ENCODE measurements at places on chromosomes 11 and 22.

- no peak for DNase-seq
Observed at GRCh38 chr11:34819740-34820482, 96.3 kb downstream of the APIP start.

DNA sequence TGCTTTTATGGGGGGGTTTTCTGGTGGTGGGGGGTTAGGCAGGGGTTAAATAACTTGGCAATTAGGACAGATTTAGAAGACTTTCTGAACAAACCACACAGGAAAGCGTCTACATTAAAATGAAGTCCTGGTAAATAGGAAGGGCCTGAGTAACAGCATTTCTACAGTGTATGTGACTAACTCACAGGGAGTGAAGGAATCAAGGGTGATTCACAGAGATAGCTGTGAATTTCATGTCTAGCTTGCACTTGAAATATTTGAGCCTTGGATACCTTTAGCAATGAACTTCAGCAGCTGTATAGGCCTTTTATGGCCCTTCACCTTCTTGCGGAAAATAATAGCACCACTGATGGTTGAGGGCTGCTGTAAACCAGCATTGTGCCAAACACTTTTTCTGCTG, 26.1 kb upstream of the LDHA start:
- no peak for DNase-seq

GRCh38 chr11:85961930-85962363, 106.8 kb downstream of the CCDC83 start:
- no peak for DNase-seq

GRCh38 chr22:35587447-35587870, 29.7 kb downstream of the MB start:
- no peak for DNase-seq

DNA sequence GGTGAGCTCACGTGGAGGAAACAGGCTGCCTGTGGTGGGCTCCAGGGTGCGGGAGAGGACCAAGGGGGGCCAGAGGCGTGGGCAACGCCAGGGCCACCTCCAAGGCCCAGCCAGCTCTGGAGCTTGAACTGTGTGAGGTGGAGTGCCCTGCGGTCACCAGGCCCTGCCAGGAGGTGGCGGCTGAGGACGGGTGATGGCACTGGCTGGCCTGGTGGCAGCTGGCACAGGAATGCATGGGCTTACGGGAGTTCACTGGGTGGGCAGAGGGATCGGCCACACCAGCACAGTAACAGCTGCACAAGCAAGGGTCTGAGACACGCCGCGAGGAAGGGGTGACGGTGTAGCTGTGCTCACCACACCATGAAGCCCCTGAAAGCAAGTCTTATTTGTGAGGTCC, 15.8 kb downstream of the TOLLIP start:
- DNase-seq, result no peak

DNA sequence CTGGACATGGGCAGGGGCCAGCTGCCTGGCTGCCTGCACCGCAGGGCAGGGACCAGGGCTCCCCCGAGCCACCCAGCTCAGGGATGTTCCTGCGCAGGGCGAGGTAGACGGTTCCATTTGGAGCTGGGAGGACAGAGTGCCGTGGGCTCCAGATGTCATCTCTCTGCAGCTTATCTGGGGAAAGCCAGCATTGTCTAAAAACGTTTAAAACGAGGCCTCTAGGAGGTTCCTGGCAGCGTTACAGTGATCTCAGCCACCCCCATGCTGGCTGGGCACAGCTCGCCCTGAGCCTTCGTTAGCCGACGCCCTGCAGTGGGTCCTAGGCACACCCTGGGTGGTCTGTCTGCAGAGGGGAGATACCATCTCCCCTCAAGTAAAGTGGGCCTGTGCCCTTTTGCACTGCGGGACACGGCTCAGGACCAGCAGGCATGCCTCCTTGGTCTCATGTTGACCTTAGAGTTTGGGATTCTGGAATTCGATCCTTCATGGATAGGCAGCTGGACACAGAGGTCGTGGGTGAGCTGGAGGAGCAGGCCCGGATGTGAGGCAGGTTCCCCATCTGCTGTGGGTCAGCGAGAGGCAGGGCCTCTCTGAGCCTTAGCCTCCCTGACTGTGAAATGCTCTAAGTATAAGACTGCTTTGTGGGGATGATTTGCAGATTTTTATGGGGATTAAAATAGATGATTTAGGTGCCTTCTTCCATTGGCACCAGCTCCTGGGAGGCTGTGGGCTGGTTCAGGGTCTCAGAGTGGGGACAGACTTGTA, 14.1 kb downstream of the SYNGR1 start:
- DNase-seq, result no peak

- DNase-seq, result no peak
Observed at GRCh38 chr22:44686873-44687600, 15.0 kb upstream of the PRR5 start.

DNA sequence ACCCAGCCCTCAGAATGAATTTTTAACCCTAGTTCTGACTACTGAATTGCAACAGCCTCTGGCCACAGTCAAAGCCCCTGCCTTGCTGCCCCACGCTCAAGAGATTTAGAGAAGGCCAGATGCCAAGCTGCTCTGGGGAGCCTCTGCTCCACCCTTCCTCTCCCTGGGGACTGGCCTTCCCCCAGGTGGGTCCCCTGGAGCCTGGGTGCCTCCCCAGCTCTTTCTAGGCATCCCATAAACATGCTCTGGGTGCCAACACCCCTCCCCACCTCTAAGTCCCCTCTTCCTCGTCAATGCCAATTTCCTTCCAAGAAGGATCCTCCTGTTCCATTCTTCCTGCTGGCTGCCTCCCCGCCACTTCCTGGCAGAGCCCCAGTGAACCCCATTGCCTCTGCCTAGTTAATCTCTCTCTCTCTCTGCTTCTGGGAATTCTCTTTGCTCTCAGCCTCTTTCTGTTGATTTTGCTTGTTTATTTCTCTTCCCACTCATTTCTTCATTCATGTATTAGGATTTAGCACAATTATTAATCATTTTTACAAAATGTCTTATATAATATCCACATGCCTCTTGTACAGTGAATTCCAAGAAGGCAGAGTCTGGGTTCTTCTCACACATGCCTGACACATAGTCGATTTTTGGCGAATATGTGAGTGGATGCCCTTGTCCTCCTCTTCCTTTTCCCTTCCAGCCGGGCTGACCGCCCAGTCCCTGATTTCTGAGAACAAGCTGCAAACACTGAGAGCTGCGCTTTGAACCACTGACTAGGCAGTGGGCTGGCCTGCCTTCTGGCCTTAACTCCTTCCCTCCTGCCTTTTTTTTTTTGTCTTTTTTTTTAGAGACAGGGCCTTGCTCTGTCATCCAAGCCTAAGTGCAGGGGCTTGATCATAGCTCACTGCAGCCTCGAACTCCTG, 17.5 kb downstream of the UQCR10 start:
- no peak for DNase-seq

- no peak for DNase-seq
Observed at GRCh38 chr11:64153812-64154211, 12.1 kb downstream of the MACROD1 start.

Data from activated CD4-positive, alpha-beta T cell treated with anti-CD3 and anti-CD28 coated beads, Interleukin-2, amount 50 U/mL, for 24 hours (primary cell).